ENCODE measurements at places on chromosomes 16 and 17.

DNA sequence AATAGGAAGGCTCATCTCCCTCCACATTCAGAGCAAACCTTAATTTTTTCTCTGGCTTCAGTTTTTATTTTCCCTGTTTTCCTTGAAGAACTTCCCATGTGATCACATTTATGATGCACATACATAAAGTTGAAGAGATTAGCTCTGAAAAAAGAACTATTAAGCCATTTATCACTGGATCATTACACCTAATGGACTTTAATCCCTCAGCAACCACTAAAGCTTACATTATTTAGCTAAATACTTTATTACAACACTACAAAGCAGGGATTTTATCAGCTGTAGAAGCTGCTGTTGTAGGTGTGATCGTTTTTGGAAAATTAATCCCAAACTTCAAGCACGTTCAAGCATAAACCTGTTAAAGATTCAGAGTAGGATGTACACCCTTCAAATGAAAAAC is 21.1 kb downstream of the SMYD4 start:
- DNase-seq = no peak

- DNase-seq = no peak
Measured at GRCh38 chr16:46621934-46622676, 926 bp upstream of the SHCBP1 start.

GRCh38 chr17:68585643-68586042 is 15.5 kb downstream of the FAM20A start:
- no peak for DNase-seq

- no peak for DNase-seq
Measured at GRCh38 chr17:7852919-7853690, 1.8 kb upstream of the TMEM88 start.

GRCh38 chr17:36661047-36661666 is 59.8 kb downstream of the MRM1 start:
- DNase-seq = no peak

- no peak for DNase-seq
Measured at GRCh38 chr17:80633207-80633606, 88.6 kb downstream of the RPTOR start.

DNA sequence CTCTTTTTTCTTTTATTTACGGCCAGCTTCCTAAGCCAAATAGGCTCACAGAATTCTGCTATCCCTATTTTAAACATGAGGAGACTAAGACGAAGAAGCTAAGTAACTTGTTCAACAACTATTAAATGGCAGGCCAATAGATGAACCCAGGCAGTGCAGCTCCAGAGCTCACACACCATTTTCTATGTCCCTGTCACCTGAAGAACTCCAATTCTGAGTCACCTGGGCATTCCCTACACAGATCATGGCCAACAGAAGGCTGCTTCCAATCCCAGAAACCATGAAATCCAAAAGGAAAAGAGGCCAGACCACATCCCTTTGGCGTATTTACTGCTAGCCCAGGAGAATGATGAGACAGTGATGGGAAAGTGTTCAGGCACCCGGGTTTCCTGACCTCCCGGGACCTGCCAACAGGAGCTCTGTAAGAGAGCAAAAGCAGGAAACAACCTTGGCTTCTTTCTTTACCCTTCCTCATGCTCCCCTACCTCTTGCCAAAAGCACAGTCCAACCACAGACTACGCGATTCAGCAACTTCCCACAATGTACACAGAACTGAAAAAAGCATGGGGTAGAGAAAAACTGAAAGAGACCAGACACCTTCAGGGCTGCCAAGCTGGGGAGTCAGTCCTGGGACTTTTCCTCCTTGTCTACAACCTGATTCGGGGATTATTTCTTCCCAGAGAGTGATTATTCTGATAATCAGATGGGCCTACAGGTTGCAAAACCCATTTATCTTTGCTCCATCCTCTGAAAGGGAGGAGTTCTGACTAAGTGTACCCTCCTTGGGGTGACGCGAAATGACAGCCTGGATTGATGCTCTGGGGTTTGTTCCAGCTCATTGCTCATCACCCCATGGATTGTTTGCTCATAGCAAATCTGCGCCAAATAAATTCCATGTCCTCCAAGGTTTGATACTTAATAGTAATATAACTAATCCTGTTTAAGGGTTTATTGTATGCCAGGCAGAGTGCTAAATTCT is 47.8 kb upstream of the HAS3 start:
- peak; percentile 91 for DNase-seq
